ENCODE measurements at places on chromosomes 3 and 15.
A peak's percentile ranks its signal among the peaks of the same experiment; 100 is the strongest.

DNA sequence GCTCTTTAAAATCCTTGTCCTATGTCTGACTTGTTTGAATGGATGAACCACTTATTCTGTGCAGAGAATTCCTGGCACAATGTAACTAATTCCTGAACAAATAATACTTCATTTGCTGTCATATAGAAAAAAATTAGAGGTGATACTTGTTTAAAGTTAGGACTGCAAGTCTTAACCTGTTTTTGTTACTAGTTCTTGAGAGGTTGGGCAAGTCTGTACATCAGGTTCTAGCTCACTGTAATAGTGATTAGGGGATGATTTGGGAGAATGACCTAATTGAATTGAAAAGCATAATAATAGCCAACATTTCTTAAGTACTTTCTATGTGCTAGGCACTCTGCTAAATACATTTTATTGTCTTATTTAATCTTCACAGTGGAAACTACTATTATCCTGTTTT, 49.3 kb downstream of the GMPS start:
- DNase-seq, result no peak

GRCh38 chr15:24819680-24820079, 135.1 kb upstream of the SNRPN start:
- DNase-seq, result no peak

GRCh38 chr3:49745986-49746385, 22.2 kb upstream of the GMPPB start:
- no peak for DNase-seq

GRCh38 chr3:128727059-128727458, 1.1 kb downstream of the RAB7A start:
- no peak for DNase-seq

GRCh38 chr3:53104762-53105161, 25.5 kb downstream of the RFT1 start:
- no peak for DNase-seq

- DNase-seq, result no peak
Measured at GRCh38 chr3:158769952-158770740, 31.7 kb upstream of the MFSD1 start.

- DNase-seq, result no peak
Measured at GRCh38 chr3:52310861-52311575, 5.1 kb upstream of the DNAH1 start.

GRCh38 chr3:76362643-76363042, 577.3 kb upstream of the ZNF717 start:
- DNase-seq, result no peak

DNA sequence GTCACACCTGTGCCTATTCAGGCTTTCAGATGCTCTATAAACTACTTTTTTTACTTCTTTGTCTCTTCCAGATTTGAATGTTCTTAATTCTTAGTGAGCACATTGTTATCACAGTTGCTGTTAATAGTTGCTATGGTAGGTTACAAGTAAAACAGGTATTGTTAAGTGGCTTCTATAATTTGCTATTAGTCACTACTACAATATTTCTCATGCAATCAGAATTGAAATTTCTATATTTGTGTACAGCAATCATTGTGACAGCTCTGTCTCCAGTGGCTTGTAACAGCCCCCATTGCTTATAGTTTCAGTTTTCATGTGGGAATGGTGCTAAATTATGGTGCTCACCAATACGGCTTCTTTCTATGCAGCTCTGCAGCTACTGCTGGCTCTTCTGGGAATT, 318.4 kb upstream of the GOLIM4 start:
- DNase-seq, result no peak

DNA sequence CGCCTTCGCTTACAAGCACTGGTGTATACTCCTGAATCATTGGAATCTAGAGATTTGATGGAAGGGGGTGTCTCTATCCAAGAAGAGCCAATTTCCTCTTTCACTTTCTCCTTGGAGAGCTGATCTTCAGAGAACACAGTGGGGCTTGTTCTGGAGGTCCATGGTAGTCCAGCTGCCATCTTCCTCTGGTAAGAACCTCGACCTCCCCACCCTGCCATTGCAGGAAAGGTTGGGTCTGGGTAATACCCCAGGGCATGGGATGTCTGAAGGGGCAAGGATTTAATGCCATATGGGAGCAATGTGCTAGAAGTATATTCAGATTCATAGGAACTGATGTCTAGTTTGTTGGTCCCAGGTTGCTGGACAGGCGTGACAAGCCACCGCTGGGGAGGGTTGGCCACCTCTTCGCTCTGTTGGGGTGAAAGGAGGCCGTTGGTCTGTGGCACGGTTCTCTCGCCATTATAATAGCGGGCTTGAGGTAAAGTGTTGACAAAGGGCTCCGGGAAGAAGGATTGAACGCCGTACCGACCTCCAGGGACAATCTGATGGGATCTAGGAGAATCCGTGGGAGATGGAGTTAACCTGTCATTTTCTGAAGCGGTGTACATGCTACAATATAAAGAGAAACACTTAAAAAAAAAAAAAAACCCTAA, 4.8 kb downstream of the EOMES start:
- DNase-seq, result no peak

GRCh38 chr15:61327019-61327631, 98.0 kb upstream of the RORA start:
- DNase-seq, result peak; percentile 78

- DNase-seq, result no peak
Measured at GRCh38 chr3:58588030-58588614, 10.9 kb upstream of the FAM107A start.

DNA sequence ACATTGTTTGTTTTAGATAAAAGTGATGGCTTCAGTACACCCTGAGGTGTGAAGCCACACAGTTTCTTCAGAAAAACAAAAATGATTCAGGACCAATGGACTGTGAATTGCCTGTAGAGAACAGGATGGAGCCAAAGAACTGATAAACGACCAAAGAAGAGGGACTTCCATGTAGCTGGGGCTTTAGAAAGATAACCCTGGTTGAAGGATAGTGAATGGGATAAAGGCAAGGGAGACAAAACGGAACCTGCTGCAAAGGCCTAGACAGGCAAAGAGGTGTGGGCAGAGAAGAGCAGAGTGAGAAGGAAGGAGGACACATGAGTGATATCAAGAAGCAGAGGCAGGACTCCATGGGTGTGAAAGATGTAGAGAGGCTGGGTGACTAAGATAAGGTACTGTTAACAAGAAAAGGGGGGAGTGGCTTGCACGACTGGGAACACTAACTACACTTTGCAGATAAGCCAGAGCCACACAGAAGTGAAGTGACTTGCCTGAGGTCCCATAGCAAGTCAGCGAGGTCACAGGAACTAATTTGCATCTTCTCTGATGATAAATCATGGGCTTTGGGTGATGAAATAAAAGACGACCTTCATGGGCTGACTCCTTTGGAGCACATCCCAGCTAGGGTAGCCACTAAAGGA, 44.3 kb downstream of the RAB6B start:
- no peak for DNase-seq

DNA sequence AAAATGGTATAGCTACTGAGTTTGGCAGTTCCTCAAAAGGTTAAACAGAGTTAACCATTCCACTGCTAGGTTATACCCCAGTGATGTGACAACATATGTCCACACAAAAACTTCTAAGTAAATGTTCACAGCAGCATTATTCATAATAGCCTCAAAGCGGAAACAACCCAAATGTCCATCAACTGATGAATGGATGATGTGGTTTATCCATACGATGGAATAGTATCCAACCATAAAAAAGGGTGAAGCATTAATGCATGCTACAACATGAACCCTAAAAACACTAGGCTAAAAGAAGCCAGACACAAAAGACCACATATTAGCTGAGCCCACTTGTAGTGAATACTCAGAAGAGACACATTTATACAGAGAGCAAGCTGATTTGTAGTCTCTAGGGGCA, 9.0 kb downstream of the XXYLT1 start:
- DNase-seq, result no peak

DNA sequence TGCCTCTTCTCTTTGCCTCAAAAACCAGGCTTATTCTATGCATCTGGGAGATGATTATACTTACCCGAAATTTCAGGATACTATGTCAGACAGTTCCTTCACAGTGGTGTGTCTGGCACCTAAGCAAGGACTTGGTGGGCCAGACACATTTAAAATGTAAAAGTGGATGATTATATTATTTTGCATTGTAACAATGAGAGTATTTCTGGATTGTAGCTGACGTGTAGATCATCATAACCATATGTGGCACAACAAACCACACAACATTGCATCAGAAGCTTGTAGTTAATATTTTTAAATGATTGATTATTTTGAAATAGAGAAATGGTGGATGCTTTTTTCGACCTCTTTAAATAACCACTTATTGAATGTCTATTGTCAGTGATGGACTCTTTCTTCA, 109.0 kb downstream of the TIGIT start:
- DNase-seq, result no peak

- DNase-seq, result no peak
Measured at GRCh38 chr15:81284256-81285031, 39.5 kb downstream of the STARD5 start.

DNA sequence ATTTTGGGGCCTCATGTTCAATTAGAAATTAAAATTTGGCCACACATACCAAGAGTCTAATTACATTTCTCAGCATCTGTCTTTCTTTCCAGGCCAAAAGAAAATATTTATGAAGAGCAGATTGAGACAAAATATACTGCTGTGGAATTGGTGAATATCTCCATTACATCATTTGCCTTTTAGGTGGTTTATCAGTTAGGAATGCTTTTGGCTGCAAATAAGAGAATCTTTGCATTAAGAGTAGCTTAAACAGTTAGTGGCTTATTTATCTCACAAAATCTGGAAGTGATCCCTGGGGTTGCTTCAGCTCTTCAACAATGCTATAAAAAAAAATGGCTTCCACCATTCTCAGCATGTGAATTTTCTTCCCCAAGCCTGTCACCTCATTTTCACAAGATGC, 308.7 kb downstream of the MAGI1 start:
- no peak for DNase-seq

DNA sequence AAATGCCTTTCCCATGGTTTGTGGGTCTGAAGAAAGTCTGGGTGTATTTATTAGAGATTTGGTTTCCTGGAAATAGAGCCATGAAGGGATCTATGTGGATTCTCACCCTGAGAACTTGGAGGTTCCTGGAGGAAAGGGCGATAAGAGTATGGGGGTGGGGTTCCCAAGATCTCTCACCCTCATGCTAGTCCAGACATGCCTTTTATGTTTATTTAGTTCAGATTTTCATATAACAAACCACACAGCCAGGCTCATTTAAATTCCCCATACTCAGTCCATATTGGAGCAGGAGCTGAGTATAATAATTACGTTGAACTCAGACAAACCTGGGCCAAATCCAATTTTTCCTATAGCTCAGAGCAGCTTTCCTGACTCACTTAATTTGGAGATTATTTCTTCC, 566.6 kb downstream of the GOLGA6L6 start:
- DNase-seq, result no peak

DNA sequence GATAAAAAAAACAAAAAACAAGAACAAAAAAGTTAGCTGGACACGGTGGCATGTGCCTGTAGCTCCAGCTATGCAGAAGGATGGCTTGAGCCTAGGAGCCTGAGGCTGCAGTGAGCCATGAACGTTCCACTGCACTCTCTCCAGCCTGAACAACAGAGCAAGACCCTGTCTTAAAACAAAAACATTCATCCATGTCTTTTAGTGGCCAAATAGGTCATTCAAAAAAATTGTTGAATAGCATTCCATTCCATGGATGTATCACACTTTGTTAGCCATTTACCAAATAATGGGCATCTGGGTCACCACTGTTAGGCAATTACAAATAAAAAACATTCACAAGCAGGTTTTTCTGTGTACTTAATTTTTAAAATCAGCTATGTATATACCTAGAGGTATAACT, 139.7 kb downstream of the STAG1 start:
- DNase-seq, result no peak

DNA sequence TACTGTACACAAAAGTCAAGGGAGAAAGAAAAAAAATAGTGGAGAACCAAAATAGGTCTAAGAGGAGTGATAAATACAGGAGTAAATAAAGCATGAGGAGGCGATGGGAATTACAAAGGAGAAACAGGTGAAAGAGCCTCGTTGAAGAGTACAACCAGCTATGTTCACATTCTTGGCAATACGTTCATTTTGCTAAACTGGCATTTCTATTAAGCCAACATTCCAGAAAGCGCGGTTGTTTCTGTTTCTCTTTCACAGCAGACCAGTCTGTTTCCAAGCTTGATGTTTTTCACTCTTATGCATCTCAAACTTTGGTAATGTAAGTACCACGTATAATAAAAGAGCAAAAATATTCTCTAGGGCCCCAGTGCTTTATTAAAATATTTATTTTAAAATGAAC, 74.5 kb downstream of the NSUN3 start:
- DNase-seq, result no peak

DNA sequence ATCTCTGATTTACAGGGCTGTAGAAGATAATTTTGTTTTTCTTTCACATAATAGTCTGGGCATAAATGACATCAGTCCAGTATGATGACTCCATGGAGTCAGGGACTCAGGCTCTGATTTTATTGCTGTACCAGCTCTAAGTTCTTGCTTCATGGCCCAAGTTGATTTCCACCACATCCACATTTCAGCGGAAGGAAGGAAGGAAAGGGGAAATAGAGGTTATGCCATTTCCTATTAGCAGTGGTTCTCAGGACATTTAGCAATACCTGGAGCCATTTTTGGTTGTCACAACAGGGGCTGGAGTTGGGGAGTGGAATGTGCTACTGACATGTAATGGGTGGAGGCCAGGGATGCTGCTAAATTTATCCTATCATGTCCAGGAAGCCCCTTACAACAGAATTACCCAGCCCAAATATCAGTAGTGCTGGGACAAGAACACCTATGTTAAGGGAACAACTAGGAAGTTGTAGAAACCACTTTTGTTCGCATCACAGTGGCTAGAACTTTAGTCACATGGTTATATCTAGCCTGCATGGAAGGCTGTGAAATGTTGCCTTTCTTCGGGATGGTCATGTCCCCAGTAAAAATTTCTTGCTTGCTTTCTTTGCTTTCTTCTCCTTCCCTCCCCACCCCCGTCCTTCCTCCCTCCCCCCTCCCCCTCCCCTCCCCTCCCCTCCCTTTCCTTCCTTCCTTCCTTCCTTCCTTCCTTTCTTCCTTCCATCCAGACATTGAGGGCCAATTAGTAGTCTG, 42.1 kb downstream of the OXSR1 start:
- no peak for DNase-seq

GRCh38 chr15:37099319-37100108, 835 bp downstream of the MEIS2 start:
- peak; percentile 44 for DNase-seq

DNA sequence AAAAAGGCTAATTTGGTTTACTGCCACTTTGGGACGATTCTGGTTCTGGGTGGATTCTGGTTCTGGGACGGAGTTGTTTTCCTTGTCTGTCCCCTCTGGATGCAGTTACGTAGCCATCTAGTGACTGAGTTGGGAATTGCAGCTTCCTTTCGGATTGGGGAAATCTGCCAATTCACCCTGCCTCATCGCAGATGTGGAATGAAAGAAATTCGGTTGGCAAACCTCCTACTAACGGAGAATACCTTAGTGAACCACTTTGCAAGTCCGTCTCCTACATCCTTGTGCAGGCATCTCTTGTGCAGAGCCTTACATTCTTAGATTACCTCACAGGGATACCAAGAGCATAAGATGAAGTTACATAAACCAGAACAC, 31.5 kb upstream of the AP4E1 start:
- DNase-seq, result peak; percentile 87

DNA sequence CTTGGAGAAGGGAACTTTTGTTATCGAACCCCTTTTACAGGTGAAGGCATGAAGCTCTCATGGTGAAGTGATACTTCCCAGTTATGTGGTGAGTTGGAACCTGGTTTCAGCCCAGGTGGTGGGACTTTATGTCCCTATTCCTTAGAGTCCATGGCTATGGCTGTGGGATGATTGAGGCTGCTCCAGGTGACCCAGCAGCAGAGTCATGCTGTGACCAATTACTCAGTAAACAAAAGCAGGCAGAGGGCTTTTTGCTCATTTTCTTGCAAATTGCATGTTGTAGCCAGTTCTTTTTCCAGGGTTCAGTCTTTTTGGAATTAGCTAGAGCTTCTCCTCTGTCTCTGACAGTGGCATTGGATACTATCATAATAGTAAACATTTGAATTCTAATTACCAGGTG, 70.7 kb downstream of the CACNA2D3 start:
- DNase-seq, result peak; percentile 24
